ENCODE measurements at places on chromosomes 2 and 18. TPM values are rescaled to one million over a fixed set of nuclear protein-coding genes. Genes with fewer than 3 reads are reported as not detected.

The NCOA1 gene
- 16.2 TPM for total RNA-seq

The PRKAG3 gene
- total RNA-seq, result not detected

The DYSF gene
- total RNA-seq, result 0.80 TPM

The ALPI gene
- not detected for total RNA-seq

The COL3A1 gene
- total RNA-seq, result 0.71 TPM
